ENCODE measurements at places on chromosomes 16 and 17. TPM values are rescaled to one million over a fixed set of nuclear protein-coding genes. Genes with fewer than 3 reads are reported as not detected.

Gene NUDT16L1
- total RNA-seq: 42.9 TPM

DNA sequence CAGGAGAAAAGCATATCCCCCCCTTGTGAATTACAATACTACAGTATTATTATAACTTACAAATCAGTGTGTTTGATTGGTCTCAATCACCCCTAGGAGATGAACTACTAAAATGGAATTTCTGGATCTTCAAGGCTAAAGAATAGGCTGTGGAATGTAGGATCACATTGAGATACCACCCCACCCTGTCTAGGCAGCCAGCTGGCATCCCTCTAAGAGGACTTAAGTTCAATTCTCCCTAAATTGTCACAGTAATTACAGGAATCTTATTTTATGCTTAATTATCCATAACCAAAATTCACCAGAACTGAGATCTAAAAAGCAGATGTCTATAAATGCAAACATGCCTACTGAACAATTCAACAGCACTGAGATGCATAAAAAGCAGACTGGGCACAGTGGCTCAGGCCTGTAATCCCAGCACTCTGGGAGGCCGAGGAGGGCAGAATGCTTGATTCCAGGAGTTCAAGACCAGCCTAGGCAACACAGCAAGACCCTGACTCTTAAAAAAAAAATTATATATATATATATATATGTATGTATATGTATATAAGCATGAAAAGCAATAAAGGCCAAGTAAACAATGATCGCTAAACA is 12.0 kb downstream of the AP1G1 start:
- DNase-seq: no peak

GRCh38 chr16:35210681-35211433 is 1751.4 kb downstream of the TP53TG3F start:
- no peak for DNase-seq

- DNase-seq: no peak
Observed at GRCh38 chr17:65008882-65009281, 47.7 kb downstream of the GNA13 start.

DNA sequence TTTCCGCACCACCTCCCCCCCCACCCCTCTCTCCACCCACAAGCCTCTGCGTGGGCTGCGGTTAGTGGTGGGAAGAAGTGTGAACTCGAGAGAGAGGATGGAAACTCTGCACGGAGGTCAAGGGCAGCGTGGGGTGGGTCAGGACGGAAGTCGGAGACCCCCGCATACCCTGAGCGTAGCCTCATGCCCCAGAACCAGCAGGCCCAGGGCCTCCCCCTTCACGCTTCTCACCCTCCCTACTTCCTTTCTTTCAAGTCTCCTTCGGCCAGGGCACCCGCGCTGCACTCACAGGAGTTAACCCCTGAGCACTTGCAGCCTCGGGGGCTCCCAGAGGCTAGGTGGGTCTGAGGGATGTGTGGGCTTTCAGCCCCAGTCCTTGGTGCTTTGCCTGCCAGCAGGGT is 9.2 kb downstream of the TBKBP1 start:
- DNase-seq: no peak
